ENCODE measurements at places on chromosomes 7 and 10. TPM values are rescaled to one million over a fixed set of nuclear protein-coding genes. Genes with fewer than 3 reads are reported as not detected.

DNA sequence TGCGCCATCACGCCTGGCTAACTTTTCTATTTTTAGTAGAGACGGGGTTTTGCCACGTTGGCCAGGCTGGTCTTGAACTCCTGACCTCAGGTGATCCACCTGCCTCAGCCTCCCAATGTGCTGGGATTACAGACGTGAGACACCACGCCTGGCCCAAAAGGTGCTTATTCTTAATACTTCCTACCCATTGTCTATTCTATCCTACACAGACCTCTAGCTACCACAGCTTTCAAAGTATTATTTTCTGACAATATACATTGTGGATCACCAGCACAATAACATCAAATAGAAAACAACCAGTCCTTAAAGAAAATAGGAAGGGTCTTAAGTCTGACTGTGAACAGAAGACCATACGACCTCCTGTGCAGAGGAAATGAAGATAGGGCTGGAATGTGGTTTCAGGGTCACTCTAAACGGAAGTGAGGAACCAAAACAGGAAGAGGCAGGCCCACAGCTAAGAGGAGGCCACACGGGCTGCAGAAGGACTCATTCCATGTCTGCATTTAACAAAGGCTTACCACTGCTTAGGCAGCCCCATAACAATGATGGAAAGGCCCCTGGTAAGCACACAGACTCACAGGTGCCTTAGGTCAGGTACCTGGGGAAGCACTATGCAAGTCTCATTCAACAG lies 115.2 kb downstream of the ZFAND4 start:
- DNase-seq, result peak; percentile 12

DNA sequence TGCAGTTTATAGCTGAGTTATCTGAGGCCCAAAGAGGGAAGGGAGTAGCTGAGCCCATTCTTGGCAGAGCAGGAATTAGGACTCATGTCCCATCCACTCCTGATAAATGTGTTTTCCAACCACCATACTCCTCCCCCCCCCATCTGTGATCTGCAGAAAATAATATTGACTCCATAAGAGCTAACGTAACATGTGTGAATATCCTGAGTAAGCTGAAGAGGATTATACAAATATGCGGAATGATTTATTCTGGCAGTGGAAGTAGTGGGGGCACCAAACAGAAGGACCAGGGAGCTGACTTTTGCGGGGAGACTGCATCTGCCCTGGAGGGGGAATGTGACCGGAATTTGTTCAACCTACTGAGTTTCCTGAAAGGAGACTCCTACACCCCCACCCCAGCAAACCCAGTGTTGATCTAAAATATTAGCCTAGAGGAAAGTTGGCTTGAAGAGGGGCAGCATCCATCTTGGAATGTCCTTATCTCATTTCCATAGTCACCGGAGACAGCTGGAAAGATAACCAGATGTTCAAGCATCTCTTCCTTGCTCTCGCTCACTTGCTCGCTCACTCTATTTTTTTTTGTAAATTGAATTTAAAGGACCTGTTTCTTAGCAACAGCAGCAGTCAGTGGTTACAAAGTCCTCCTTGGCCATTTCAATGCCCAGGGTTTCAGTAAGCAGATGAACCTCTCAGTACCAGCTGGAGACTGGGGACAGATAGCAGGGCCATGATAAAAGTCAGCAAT lies 114.7 kb downstream of the RPS24 start:
- no peak for DNase-seq

GRCh38 chr10:58082248-58082647 lies 185.4 kb downstream of the IPMK start:
- DNase-seq, result no peak

GRCh38 chr10:32793033-32793432 lies 165.0 kb downstream of the ITGB1 start:
- DNase-seq, result no peak

- no peak for DNase-seq
Measured at GRCh38 chr7:112049555-112050249, 156.5 kb downstream of the DOCK4 start.

- DNase-seq, result no peak
Measured at GRCh38 chr7:41881331-41882130, 178.6 kb upstream of the INHBA start.

GRCh38 chr10:100119726-100120125 lies 38.1 kb upstream of the CPN1 start:
- DNase-seq, result no peak

DNA sequence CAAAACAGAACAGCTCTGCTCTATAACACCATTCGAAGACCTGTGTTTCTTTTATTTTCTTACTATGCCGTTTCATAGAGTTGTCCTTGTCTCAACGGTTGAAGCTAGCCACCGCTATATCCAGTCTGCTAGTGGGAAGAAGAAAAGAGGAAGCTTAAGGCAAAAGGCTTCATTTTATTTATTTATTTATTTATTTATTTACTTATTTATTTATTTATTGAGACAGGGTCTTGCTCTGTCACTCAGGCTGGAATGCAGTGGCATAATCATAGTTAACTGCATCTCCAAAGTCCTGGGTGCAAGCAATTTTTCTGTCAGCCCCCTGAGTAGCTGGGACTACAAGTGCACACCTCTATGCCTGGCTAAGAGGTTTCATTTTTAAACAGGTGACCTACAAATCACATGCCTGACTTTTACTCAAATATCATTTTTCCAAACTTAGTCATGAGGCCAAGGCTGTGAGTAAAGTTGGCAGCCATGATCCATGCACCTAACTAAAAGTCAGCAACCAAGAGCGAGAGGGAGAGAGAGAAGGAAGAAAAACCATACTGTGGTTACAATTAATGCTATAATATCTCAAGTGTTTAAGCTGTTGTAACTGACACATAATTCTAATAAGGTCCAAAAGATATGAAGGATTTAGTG lies 1305.3 kb upstream of the LRRTM3 start:
- DNase-seq, result peak; percentile 12

OR13A1 gene
- 0.15 TPM for total RNA-seq
